ENCODE measurements at places on chromosomes 4 and X. TPM values are rescaled to one million over a fixed set of nuclear protein-coding genes. Genes with fewer than 3 reads are reported as not detected.

DNA sequence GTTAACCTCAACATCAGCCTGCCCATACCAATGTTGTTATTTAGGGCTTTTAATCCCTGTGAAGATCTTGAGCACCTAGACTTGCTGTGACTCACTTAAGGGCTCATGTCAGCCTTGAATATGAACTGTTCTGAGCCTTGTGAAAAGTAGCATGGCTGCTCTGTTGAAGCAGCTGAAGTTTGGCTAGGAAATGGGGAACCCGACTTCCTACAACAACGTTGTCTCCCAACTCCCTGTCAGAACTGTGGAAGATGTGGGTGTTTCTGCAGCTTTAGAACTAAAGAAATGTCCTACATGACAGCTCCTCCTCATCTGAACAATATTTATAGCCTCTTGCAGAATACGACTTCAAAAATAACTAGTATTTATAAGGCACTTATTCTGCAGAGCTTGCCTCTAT, 27.5 kb downstream of the STOX2 start:
- H3K27me3 ChIP-seq, result no peaks in the 10 kb centered on the region
- H3K4me1 ChIP-seq, result no peaks in the 10 kb centered on the region
- no peak overlapping the region for H3K4me3 ChIP-seq
- no peaks in the 10 kb centered on the region for H3K36me3 ChIP-seq
- DNase-seq, result no peak

Gene MSX1
- 0.53 TPM for total RNA-seq

- no peak overlapping the region for H3K4me3 ChIP-seq
- no peak for DNase-seq
- no peaks in the 10 kb centered on the region for H3K36me3 ChIP-seq
- H3K4me1 ChIP-seq, result no peaks in the 10 kb centered on the region
- no peak overlapping the region for H3K27ac ChIP-seq
These were observed 223.1 kb upstream of the SLIT2 start for GRCh38 chr4:20028645-20029044.

Gene NUDT11
- total RNA-seq, result 1.0 TPM

Gene NAP1L2
- total RNA-seq, result 2.1 TPM

- DNase-seq, result no peak
- no peaks in the 10 kb centered on the region for H3K27me3 ChIP-seq
- no peaks in the 10 kb centered on the region for H3K36me3 ChIP-seq
- H3K4me3 ChIP-seq, result no peak overlapping the region
- H3K27ac ChIP-seq, result no peak overlapping the region
These were observed 58.1 kb downstream of the SLC30A9 start for GRCh38 chr4:42048394-42048793.

DNA sequence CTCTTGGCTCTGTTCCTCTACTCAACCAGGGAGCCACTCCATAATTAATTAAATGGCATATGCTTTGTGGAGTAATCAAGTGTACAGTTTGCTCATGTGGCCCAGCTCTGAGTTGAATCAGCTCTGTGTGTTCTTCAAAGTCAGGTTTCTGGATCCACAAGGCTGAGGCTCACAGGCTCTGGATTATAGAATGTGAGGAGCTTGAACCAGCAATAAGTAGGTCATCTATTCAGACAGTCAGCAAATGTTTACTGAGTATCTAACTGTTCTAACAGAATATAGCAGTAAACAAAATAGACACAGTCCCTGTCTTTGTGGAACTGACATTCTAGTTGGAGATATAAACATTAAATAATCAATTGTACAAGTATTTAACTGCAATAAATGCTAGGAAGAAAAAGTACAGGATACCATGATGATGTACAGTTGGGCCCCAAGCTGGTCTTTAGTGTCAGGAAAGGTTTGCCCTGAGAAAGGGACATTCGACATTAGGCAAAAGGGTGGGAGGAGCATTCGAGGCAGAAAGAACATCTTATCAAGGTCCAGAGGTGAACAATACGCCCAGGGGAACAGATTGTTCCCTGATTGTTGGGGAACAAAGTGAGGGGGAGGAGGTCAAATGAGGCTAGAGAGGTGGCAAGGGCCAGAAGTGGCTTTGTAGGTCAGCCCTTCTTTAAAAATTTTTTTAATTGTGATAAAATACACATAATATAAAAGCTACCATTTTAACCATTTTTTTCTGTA, 20.5 kb upstream of the TSR2 start:
- H3K27me3 ChIP-seq, result no peaks in the 10 kb centered on the region
- no peak overlapping the region for H3K27ac ChIP-seq
- no peaks in the 10 kb centered on the region for H3K36me3 ChIP-seq
- no peak for DNase-seq

- H3K27me3 ChIP-seq, result peaks cover 99% of the 10 kb centered on the region
- H3K4me1 ChIP-seq, result no peaks in the 10 kb centered on the region
- no peak overlapping the region for H3K4me3 ChIP-seq
These were observed 6.8 kb downstream of the MSX1 start for GRCh38 chr4:4866124-4866865.

- H3K27ac ChIP-seq, result no peak overlapping the region
- H3K4me1 ChIP-seq, result no peaks in the 10 kb centered on the region
- no peaks in the 10 kb centered on the region for H3K27me3 ChIP-seq
- no peak for DNase-seq
These were observed 365.5 kb downstream of the GBA3 start for GRCh38 chr4:23058165-23058776.

DNA sequence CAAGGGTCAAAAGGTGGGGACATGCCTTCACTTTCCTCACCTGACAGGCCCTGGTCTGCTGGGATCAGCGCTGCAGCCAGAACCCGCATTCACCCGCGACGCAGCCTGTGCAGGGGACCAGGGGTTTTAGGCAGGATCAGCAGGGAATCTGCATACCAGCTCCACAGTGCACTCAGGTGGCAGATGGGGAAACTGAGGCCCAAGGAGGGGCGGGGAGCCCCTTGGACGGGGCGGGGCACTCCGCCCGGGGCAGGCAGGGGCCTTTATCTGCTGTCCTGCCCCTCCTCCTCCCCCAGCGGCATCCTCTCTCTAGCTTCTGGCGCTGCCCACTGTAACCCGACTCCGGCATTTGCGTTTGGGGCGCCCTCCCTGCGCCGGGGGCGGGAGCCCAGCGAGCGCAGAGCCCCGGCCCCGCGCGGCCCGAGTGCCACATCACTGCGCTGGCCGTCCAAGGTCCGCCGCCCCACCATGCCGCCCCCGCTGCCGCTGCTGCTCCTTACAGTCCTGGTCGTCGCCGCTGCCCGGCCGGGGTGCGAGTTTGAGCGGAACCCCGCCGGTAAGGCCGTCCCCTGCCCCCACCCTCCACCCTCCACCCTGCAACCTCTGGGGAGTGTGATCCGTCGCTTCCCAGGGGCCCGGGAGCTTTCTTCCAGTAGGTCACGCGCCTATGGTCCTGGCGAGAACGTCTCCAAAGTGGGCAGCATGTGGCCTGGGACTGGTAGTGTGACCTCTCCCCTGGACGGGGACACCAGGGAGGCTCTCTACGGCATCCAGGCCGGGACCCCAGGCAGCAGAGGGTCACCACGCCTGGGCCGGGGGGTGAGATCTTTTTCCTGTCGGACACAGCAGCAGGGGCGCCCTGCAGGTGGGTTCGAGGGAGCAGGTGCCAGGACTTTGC, at the start of gene CPZ:
Gene CPZ (plus strand): TSS at position 400 of the 898 bp plus-strand sequence. CDS start 69 bp downstream, at position 469.
- H3K27me3 ChIP-seq, result peaks cover 27% of the 10 kb centered on the region
- H3K36me3 ChIP-seq, result no peaks in the 10 kb centered on the region
- H3K4me1 ChIP-seq, result no peaks in the 10 kb centered on the region
- H3K4me3 ChIP-seq, result no peak within 1 kb of the TSS
- no peak for DNase-seq

DNA sequence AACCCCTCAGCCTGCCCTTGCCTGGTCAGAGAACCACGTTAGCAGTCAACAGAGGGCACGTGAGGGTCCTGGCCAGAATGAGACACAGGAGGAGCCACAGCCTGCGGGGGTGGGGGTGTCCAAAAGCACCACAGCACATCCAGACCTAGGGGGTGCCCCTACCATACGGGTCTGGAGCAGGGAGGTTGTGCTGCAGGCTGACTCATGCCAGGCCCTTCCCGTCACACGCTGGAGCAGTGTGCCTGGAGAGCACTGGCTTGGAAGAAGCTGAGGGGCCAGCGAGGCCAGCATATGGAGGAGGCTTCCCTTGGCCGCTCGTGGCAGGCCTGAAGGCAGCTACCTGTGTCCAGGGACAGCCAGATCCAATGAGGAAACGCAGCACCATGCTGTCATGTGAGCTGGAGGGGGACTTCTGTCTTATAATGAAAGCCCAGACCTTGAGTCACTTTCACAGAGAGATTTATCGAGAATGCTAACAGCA, 1.5 kb upstream of the IRAK1 start:
- H3K36me3 ChIP-seq, result no peaks in the 10 kb centered on the region
- H3K4me1 ChIP-seq, result no peaks in the 10 kb centered on the region

Gene CYLC1
- not detected for total RNA-seq

DNA sequence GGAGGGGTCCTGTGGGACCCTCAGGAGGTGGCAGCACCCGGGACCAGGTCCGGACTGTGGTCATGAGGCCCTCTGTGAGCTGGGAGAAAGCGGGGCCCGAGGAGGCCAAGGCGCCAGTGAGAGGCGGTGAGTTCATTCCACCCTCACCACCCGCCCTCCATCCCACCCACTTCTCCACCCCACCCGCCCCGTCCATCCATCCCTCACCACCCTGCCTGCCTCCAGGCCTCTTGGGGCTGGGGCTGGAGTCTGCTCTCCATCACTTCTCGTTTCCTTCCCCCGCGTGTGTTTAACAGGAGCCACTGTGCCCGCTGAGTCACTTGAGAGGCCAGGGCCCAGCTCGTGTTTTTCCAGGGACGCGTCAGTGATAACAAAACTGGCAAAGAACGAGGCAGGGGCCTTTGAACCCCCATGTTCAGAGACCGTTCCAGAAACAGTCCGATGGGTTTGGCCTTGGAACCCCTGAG, 6.2 kb downstream of the SH3TC1 start:
- no peaks in the 10 kb centered on the region for H3K27me3 ChIP-seq
- no peak for DNase-seq
- no peak overlapping the region for H3K4me3 ChIP-seq
- H3K27ac ChIP-seq, result no peak overlapping the region
- H3K36me3 ChIP-seq, result no peaks in the 10 kb centered on the region

Gene SPP1
- total RNA-seq, result 3.9 TPM

DNA sequence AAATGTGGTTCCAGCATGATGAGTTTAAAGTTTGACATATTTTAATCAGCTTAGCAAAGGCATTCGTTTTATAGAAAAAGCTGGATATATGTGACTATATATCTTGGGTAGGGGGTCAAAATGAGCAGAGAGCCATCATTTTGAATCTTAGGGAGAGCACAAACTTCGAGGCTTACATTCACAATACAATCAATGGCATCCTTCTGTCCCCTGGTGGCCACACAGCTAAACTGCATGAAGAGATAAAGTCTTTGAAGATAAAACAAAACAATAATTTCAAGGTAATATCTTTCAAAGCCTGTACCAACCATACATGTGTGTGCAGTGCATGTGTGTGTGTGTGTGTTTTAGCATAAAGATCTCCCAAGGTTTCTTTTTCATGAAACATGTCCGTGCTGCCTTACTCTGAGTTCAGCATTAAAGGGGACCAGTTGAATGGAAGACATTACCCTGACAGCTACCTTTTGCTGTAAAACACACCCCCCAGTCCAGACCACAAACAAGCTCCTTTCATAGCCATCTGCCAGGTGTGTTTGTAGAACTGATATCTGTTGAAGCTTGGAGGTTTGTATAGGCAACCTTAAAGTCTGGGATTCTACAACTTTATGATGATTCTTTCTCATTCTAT, 22.0 kb downstream of the DYNLT3 start:
- H3K27ac ChIP-seq, result no peak overlapping the region
- H3K27me3 ChIP-seq, result no peaks in the 10 kb centered on the region
- DNase-seq, result peak; percentile 68
- no peak overlapping the region for H3K4me3 ChIP-seq
- no peaks in the 10 kb centered on the region for H3K4me1 ChIP-seq
- H3K36me3 ChIP-seq, result no peaks in the 10 kb centered on the region

DNA sequence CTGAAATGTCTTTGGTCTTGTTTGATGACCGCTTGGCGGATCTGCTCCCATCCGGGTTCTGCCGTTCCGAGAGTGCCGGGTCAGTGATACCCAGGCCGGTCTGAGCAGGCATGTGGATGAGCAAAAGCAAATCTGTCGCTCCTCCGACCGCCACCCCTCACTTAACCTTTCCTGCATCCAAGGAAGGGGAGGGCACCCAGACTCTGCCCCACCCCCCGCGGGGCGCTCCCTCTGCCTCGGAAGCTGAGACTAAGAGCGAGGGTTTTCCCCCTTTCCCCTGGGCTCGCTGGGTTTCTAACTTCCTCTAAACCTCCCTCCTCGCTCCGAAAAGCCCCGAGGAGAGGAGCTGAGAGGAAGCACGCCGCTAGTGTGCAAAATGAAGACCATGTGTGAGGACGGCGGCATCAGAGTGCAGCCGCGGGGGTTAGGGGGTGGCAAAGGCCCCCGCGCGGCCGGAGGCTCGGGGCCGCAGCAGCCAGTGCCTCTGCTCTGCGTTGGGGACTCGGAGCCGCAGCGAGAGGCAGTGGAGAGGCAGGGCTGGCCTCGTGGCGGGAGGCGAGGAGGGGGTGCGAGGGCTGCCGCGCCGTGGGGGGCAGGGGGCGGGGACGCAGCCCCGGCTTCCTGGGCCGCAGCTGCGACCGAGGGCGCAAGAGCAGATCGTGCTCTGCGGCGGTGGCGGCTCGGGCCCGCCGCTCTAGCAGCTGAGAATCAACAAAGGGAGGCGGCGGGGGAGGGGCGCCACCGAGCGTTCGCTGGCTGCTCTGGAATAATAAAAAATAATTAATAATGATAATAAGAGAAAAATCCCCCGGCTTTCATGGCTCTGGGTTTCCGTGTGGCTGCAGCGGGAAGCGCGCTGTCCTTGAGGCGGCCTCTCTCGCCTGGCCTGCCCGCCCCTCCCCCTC, 55.8 kb upstream of the BCOR start:
- peaks cover 3% of the 10 kb centered on the region for H3K4me1 ChIP-seq
- H3K4me3 ChIP-seq, result peak overlapping the region; percentile 36

GRCh38 chr4:113893546-113893945, 85.9 kb downstream of the ARSJ start:
- no peak overlapping the region for H3K27ac ChIP-seq
- no peaks in the 10 kb centered on the region for H3K27me3 ChIP-seq
- no peaks in the 10 kb centered on the region for H3K4me1 ChIP-seq
- H3K4me3 ChIP-seq, result no peak overlapping the region
- H3K36me3 ChIP-seq, result no peaks in the 10 kb centered on the region
- no peak for DNase-seq

DNA sequence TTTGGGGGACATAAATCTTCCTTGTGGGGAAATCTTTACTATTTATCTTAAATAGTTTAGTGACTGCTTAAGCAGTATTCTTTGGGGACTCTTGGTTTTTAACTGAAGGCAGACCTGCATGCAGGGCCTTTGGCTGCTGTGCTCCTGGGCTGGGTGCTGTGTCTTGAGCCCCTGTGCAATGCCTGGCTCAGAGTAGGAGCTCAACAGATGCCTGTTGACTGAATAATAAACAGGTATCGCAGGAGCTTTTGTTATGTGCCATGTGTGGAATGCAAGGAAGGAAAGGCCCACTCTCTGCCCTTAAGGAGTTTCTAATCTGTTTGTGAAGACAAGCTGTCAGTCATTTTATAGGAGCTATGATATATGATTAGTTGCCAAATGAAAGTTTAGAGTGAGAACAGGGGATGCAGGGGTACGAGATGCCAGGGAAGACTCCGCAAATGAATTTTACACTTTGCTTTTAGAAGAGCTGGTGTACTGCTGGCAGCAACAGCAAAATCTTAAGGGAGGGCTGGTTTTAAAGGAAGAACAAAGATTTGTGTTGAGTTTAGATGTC, 6.7 kb downstream of the GAB1 start:
- no peaks in the 10 kb centered on the region for H3K27me3 ChIP-seq
- no peak overlapping the region for H3K27ac ChIP-seq
- no peak overlapping the region for H3K4me3 ChIP-seq
- H3K36me3 ChIP-seq, result no peaks in the 10 kb centered on the region

Gene ARR3
- total RNA-seq, result not detected

Gene CLCN5
- 9.7 TPM for total RNA-seq

GRCh38 chr4:151667048-151667447, 93.8 kb downstream of the GATB start:
- H3K27ac ChIP-seq, result no peak overlapping the region
- no peak overlapping the region for H3K4me3 ChIP-seq
- H3K27me3 ChIP-seq, result no peaks in the 10 kb centered on the region
- H3K36me3 ChIP-seq, result no peaks in the 10 kb centered on the region
- no peak for DNase-seq
